ENCODE measurements at places on chromosomes 11 and 22.

DNA sequence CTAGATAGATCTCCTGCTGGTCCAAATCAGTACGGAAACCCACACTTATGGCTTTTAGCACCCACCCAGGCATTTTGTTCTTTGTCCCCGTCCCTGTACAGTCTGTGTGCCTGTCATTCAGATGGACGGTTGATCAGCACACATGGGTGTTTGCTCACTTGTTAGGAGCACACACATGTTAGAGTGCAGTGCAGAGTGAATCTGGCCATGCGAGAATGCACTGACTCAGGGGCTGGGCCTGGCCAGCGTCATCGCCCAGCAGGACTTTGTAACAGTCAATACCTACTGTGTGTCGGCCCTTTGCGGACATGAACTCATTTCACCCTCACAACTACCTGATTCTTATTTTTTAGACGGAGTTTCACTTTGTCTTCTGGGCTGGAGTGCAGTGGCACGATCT lies 3.4 kb downstream of the RPS6KA4 start:
- DNase-seq: no peak

- no peak for DNase-seq
Measured at GRCh38 chr11:65165410-65166317, 4.4 kb upstream of the SPDYC start.

DNA sequence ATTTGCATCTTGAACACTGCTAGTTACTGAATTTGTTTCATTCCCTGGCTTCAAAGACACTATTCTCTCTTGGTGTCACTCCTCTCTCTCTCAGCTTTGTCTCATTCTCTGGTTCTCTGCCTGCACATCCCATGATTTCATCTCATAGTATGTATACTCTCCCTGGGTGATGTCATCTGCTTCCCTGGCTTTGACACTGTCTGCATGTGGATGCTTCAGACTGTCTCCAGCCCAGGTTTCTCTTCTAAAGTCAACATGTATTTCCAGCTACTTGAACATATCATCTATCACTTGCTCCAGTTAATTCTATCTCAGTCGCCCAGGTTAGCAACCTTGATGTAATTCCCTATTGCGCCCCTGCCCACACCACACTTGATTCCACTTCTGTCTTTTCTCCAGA lies 9.3 kb upstream of the ACAT1 start:
- no peak for DNase-seq

DNA sequence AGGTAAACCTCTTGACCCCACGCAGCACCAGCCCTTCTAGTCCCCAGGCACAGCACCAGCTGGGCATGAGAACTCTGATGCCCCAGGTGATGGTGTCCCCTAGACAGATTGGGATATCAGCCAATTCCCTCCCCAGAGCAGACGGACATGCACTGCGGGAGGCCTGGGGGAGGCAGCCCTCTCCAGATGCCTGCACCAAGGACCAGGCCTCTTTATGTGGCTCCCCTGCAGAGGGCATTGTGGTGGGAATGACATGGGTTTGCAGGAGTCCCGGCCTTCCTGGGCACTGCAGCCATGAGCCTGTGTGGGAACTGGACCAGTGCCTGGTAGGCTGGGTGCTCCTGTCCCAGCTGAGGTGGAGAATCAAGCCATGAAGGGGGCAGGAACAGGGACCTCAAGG lies 25.9 kb downstream of the PPM1F start:
- DNase-seq: no peak

- no peak for DNase-seq
Measured at GRCh38 chr11:13055200-13055599, 46.1 kb downstream of the RASSF10 start.

DNA sequence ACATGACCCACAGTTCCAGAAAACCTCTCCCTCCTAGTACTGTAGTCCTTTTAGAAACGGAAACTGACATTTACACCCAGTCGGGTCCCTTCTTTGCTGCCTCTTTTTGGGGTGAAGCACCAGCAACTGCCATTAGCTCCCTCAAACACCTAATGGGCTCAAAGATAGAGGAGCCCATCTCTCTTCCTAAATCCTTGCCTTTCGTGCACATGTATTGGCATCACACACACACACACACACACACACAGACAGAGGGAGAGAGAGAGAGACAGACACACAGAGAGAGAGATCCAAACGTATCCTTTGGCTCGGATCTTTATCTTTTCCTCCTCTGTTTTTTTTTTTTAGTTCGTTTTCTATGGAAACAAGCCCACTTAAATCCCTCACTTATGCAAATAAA lies 716 bp downstream of the GRM5 start:
- DNase-seq: no peak

- no peak for DNase-seq
Measured at GRCh38 chr11:58061813-58062212, 31.1 kb downstream of the OR6Q1 start.

DNA sequence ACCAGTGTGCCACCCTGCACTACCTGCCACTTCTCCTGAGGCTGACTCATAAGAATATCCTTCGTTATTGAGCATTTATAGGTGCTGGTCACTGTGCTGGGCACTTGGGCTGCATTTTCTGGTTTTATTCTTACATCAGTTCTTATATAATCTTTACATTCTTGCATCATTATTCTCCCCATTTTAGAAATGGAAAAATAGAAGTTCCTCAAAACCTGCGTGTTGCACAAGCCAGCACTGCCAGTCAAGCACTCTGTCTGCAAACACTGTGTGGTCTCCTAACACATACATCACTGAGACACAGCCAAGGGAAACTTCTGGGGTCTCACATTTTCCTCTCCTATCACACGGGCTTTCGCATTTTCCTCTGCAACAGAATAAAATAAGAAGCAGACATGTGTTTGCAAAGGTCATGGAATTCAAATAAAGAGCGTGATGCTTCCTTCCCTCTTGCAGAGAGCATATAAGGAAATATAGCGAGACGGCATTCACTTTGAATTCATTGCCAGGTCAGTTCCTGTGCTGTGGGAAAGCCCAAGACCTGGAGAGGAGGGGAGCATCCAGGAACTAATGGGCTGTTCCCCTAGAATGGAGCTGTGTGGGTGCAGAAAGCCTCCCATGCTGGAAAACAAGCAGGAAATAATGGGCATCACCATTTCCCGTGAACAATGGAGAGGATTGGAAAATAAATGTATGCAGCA lies 73.9 kb upstream of the SEZ6L start:
- DNase-seq: no peak

GRCh38 chr22:46569848-46570695 lies 32.7 kb upstream of the CELSR1 start:
- no peak for DNase-seq

DNA sequence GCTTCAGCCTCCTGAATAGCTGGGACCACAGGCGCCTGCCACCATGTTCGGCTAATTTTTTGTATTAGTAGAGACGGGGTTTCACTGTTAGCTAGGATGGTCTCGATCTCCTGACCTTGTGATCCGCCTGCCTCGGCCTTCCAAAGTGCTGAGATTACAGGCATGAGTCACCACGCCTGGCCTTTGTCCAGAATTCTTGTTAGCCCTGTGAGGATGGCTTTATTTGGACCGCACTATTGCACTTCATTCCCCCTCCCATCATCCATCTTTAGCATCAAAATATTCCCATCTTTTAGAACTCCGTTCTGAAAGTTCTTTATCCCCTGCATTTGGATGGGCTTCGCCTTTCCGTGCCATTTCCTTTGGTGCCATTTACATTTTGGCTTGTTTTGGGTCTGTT lies 2.6 kb downstream of the SAMM50 start:
- DNase-seq: no peak

DNA sequence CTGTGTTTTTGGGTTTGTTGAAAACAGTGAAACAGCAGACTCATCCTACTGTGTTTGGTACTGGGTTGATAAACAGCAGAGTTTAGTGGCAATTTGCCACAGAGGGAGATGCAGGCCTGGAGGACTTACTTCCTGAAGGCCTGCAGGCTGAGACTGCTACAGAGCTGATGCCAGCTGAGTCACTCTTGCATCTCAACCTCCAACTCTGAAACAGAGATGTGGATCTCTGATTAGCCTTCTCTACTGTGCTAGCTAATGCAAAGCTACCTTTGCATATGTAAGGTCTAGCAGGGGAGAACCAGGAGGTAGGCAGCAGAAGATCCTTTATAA lies 14.3 kb downstream of the ATP5MG start:
- DNase-seq: no peak

- DNase-seq: peak; percentile 94
Measured at GRCh38 chr22:50620593-50621355, 7.2 kb downstream of the ARSA start.

DNA sequence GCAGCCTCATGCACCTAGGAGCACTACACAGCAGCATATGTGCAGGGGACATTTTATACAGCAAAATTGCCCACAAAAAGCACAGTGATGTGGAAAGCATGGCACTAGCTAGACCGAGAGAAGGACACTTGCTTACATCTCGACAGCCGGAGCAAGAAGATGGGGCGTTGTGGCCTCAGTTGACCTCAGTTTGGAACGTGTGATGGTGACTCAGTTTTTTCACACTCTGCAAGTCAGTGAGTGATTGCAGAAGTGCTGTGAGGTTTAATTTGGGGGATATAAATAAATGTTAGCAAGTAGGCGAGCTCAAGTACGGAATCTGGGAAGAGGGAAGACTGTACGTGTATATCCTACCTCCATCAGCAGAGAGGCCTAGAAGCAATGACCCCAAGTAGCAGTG lies 23.3 kb downstream of the LRP5 start:
- no peak for DNase-seq

- peak; percentile 47 for DNase-seq
Measured at GRCh38 chr11:57458410-57459163, 1.7 kb upstream of the RTN4RL2 start.

DNA sequence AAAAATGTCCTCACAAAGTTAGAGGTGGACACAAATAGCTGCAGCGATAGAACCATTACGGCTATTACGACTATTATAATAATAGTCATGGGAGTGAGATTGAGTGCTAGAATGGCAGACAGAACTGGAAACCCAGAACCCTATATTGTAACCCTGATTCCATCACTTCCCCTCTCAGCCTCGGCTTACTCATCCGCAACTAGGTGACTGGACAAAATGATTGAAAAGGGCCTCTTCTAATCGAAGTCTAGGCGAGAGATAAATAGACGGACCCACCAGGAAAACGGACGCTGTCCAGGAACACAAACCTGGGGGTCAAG lies 629 bp downstream of the PSMA1 start:
- DNase-seq: no peak

DNA sequence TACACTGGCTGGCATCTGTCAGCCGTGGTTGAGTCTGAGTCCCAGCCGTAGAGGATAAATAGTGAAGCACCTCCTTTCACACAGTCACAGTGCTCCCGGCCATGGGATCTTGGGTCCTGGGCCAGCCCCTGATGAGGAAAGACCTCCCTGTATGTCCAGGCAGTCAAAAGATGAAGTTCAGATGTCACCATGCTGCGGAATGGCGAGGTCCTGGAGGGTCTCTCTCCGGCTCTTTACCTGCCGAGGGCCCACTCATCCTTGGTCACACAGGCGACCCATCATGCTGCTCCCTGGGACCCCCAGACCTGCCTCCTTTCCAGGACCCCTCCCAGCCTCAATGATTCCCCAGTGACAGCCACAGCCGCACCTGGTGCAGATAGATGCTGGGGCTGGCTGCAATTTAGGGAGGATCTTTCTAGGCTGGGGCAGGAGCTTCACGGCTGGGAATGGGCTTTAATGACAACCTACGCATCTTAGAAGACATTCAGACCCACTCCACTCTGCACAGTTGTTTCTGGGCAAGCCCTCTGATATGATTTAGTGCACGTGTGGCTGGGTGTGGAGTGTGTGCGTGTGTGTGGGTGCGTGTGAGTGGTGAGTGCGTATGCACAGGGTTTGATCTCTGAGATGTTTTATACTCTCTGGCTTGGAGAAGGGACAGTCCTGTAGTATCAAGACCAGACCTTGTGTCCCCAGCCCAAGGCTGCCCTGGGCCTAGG lies 79.7 kb downstream of the FBLN1 start:
- DNase-seq: no peak

GRCh38 chr22:41596776-41597634 lies 7.4 kb upstream of the PMM1 start:
- no peak for DNase-seq

DNA sequence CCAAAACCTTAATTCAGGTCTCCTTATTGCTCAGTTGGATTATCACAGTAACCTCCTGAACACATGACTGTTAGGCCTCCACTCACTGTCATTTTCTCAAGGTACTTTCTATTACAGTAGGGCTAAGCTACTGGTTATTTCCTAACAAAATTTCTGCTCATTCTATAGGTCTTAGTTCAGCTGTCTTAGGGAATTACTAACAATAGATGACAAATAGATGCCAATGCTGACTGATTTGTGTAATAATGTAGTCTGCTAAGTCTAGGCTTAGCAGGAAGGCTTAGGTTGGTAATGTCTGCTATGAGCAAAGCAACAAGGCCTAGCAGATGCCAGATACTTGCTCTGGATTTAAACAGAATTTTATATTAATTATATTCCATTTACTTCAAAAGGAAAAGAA lies 58.1 kb downstream of the RSF1 start:
- no peak for DNase-seq

DNA sequence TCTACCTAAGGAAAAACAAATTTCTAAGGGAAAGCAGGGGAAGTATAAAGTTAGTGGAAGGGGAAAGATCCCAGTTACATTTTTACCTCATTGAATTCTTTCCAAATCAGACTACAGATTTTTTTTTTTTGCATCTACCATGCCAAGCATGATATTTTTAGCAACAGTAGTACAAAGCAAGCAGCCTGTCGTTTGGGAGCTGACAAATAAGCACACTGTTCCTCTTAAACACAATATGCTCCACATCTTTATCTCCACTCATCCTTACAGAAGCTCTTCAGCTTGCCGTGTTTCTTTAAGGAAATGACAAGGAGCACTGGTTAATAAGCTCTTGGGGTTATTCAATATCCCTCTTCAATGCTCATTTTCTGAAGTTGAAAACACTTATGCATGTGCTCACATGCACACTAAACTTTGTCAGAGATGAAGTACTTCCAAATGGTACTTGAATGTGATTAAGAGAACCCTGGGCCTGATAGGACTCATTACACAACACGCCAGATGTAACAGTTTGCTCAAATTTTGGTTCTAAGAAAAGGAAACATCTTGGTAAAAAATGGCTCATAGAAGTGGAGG lies 53.8 kb downstream of the PAX6 start:
- no peak for DNase-seq

DNA sequence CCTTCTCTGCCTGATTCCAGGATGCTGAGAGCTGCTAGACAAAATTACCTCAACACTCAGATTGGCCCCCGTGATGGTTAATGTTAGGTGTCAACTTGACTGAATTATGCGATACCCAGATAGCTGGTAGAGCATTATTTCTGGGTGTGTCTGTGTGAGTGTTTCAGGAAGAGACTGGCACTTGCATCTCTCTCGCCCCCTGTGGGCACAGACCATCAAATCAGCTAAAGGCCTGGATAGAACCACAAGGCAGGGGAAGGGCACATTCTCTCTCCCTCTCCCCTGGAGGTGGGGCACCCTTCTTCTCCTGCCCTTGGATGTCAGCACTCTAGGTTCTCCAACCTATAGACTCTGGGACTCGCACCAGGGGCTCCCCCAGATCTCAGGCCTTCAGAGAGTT lies 79.7 kb downstream of the KIRREL3 start:
- no peak for DNase-seq

- DNase-seq: no peak
Measured at GRCh38 chr11:126654886-126655806, 299.7 kb downstream of the ST3GAL4 start.

- no peak for DNase-seq
Measured at GRCh38 chr22:46619830-46620501, at the start of gene GRAMD4. Gene GRAMD4, plus strand, starts transcription at chr22:46620386. Its CDS starts 6,414 bp downstream, at chr22:46626800.

Measured in CD8-positive, alpha-beta memory T cell (primary cell).